ENCODE measurements at places on chromosomes 11 and 22.

GRCh38 chr22:47011131-47011858, 248.8 kb downstream of the TBC1D22A start:
- DNase-seq: no peak

DNA sequence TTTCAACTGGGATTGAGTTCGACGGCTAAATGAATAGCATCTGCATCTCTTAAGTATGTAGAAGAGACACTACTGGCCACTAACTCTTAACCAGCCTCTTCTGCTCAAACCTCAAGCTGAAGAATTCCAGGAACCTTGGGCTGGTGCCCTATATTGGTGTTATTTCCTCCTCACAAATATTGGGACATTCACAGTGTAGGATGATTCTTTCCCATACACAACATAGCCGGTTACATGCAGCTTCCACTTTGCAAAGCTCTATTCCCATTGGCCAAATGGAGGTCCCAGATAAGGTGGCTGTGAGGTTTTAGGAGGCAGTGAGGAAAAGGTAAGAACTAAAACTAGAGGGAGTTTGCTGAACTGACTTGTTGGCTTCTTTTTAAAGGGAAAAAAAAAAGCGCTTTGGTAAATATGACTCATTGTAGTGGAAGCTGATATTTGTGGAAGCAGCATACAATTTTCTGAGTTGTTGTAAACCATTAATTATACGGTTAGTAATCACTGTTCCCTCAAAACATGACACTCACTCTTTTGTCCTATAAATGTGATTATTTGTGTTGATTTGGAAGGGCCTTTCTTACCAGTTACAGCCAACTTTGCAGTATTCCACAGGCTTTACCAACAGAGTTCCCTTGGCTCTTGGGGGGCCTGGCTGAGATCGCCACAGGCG, 17.6 kb downstream of the C22orf31 start:
- peak; percentile 65 for DNase-seq

DNA sequence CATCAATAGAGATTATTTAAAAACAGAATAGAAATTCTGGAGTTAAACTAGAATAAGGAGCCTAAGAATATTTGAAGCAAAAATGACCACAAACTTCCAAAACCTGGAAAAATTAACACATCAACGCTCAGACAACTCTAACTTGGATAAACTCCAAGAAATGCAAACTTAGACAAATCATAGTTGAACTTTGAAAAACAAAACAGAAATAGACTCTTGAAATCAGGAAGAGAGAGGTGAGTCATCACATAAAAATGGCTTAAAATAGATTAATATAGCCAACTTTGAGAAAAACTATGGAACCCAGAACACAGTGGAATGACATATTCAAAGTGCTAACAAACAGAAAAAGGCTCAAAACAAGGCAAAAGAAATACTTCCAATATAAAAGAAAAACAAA, 974.2 kb downstream of the JRKL start:
- peak; percentile 75 for DNase-seq

- DNase-seq: peak; percentile 31
Measured at GRCh38 chr11:68099474-68100405, 21.4 kb downstream of the CHKA start.

DNA sequence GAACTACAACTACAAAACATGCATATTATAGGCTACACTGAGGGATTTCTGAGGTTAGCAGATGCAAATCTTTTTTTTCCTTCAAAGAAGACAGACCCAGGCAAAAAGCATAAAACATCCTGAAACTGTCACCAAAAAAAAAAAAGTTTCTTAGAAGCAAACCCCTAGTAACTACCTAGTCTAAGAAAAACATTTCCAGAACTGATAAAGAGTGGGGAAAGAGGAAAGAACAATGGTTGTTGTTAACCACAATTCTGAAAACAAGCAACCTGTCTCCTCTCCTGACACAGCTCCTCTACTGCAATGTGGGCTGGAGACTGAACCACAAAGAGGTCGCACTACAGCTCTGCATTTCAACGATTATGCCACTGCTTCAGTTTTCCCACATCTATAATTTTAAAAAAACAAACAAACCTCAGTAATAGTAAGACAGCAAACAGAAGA, 15.0 kb downstream of the DENND5A start:
- DNase-seq: peak; percentile 79

- no peak for DNase-seq
Measured at GRCh38 chr11:56750190-56750589, 1.7 kb upstream of the OR9G4 start.

- DNase-seq: no peak
Measured at GRCh38 chr11:70496591-70497535, 98.5 kb downstream of the CTTN start.

- DNase-seq: no peak
Measured at GRCh38 chr22:49937758-49938564, 19.5 kb downstream of the CRELD2 start.

DNA sequence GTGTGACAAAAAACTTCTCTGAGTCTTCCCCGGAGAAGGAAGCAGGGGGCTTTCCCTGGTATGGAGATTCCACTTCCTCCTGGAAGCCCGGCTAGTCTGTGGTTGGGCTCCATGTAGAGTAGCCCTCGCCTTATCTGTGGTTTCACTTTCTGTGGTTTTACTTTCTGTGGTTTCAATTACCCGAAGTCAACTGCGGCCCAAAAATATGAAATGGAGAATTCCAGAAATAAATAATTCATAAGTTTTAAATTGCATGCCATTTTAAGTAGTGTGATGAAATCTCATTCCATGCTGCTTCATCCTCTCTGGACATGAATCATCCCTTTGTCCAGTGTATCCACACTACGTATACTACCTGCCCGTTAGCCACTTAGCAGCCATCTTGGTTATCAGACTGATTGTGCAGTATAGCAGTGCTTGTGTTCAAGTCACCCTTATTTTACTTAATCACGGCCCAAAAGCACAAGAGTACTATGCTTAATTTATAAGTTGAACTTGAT, 275.0 kb upstream of the SESN3 start:
- DNase-seq: peak; percentile 57

DNA sequence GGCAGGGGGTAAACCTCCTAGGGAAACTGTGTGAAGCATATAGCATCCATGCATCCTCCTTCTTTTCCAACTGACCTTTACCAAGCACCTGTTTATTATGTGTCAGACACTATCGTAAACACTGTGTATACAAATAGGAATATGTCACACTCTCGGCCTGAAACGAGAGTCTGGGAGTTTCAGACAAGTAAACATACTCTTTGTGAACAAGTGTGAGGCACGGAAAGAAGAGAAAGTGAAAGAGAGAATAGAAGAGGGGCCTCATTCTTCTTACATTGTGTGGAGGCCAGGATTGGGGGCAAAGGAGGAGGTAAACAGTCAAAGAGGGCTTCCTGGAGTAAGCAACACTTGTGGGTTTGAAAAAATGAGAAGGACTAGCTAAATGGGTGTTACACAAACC, 16.4 kb downstream of the CSNK2A3 start:
- DNase-seq: no peak

GRCh38 chr11:116931206-116931953, 94.0 kb upstream of the APOA1 start:
- peak; percentile 55 for DNase-seq

DNA sequence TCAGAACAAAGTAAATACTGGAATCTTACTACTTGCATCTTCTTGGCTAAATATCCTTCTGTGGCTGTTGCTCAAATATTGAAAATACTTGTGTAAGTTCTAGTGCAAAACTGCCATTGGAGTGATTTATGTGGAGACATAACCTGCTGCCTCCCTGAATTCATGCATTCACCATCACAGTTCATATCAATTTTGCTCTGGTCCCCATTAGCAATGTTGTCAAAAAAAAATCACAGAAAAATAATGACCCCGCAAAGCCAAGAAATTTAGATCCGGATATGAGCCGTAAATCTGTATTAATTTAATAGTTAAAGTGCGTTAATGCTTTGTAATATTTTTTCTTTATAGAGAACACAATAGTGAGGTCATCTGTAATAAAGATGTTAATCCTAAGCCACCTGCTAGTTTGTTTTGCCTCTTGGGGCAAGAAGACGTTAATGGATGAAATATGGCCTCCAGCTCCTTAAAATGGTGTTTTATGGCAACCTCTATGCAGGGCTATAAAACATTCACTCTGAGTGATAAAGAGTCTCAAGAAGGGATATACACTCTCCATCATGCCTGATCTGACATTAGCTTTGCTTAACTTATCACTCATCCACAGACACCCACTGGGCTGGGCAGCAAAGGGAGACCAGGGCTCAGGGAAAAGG, 255.9 kb downstream of the INSC start:
- no peak for DNase-seq

DNA sequence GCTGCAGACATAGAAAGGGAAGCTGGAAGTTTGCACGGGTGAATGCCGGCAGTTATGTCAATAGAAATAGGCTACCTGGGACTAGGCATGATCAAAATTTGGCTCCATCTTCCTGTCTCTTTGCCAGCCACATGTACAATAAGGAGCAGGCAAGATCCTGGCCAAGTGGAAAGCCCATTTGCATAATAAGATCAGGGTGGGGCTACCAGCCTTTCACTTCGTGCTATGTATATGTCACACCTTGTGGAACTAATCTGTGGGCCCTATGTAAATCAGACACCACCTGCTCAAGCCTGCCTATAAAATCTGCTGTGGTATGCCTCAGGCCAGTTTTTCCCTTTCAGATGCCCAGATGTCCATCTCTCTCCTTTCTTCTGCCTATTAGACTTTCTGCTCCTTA, 79.3 kb upstream of the DRD2 start:
- no peak for DNase-seq

DNA sequence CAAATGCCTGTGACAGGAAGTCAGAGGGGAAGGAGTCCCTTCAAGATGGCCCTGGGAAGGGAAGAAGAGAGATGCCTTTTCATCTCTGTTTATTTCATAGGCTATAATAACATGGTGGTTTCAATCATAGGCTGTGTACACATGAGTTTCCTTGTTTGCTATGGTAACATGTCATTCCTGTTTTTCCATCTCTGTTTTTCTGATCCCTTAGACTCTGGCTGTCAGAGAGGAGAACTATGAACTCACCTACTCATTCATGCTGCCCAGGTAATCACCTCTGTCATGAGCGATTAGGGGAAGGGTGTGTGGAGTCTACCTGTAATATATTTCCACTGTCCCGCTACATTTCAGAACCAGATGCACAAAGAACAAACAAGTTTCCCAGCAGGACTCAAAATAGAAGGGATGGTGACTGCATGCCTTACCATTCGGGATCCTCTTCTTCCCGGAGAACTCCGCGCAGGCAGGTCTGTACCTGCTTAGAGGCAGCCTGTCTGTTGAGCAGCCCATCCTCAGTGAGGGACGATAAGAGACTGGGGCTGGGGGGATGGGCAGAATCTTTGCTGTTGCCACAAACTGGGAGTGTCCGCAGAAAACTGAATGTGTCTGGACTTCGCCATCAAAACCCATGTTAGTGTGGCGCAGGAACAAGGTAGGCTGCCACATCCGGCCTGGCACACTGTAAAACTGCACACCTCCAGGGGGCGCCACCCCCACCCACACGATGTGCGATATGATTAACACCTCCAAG, 7.1 kb upstream of the PEX26 start:
- no peak for DNase-seq

DNA sequence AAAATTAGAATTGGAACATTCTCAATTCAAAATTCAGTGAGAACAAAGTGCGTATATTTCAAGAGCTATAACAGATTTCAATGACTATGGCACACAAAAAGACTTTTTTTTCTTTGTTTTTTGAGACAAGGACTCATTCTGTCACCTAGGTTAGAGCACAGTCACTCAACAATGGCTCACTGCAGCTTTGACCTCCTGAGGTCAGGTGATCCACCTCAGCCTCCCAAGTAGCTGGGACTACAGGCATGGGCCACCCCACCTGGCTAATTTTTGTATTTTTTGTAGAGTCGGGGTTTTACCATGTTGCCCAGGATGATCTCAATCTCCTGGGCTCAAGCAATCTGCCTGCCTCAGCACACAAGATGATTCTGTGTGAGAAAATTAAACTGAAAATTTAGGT, 51.5 kb downstream of the PIK3C2A start:
- DNase-seq: no peak

DNA sequence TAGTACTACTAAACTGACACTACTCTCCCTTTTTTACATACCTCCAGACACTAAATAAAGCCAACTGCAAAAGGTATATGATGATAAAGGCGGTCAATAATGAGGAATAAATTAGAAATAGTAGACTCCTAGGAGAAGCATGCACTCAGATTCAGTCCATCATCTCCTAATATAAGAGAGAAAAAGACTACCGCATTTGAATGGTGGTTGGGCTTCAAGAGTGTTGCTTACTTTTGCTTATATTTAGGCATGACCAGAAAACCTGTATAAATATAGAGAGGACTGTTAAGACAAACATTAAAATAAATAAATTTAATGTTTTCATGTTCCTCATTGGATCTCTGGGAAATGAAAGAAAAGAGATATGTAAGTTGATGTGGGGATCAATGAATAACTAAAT, 1137.0 kb downstream of the FAM181B start:
- no peak for DNase-seq

DNA sequence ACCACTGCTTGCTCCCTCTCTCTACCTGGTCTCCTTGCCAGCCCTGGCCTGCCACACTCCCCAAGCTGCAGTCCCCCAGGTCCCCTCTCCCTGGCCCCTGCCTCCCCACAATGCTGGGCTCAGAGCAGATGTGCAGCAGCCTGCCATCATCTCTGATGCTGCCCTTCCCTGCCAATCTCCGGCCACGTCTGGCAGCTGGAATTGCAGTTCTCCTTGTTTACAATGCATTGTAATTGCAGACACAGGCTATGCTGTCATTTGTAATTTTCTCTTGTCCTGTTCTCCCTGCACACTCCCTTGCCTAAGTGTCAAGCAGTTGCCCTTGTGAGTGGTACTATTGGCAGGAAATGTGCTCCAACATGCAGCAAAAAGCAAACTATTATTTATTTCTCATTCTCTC, 222.3 kb downstream of the NTM start:
- no peak for DNase-seq

- DNase-seq: no peak
Measured at GRCh38 chr22:46721501-46722085, 16.5 kb downstream of the CERK start.

DNA sequence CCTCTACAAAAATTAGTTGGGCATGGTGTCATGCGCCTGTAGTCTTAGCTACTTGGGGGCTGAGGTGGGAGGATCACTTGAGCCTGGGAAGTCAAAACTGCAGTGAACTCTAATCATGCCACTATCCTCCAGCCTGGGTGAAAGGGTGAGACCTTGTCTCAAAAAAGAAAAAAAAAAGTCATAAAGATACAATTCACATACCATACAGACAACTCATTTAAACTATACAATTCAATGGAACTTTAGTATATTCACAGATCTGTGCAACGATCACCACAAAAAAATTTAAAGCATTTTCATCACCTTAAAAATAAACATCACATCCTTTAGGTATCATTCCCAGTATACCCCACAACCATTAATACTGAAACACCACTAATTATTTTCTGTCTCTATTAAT, 201.2 kb downstream of the PGR start:
- no peak for DNase-seq
